Cardiac muscle cell (in vitro differentiated cells and primary cell): ENCODE measurements at places on chromosomes 1 and 21. TPM values are rescaled to one million over a fixed set of nuclear protein-coding genes. Genes with fewer than 3 reads are reported as not detected.

The HSPG2 gene
- polyA plus RNA-seq: 62.3 and 96.2 TPM in 2 replicates

The C1orf226 gene
- 5.1 and 7.6 TPM in 2 replicates for polyA plus RNA-seq

The IL22RA1 gene
- not detected in 2 replicates for polyA plus RNA-seq

The PCP4L1 gene
- polyA plus RNA-seq: not detected in 2 replicates

The ELF3 gene
- 22.6 and 35.2 TPM in 2 replicates for polyA plus RNA-seq

The TARS2 gene
- 46.8 and 62.5 TPM in 2 replicates for polyA plus RNA-seq

The NBPF20 gene
- polyA plus RNA-seq: 0.70 and 1.6 TPM in 2 replicates
